NCI-H510A treated with DMSO at 0.1 percent for 48 hours (cell line): ENCODE measurements at places on chromosomes 7 and 10.

DNA sequence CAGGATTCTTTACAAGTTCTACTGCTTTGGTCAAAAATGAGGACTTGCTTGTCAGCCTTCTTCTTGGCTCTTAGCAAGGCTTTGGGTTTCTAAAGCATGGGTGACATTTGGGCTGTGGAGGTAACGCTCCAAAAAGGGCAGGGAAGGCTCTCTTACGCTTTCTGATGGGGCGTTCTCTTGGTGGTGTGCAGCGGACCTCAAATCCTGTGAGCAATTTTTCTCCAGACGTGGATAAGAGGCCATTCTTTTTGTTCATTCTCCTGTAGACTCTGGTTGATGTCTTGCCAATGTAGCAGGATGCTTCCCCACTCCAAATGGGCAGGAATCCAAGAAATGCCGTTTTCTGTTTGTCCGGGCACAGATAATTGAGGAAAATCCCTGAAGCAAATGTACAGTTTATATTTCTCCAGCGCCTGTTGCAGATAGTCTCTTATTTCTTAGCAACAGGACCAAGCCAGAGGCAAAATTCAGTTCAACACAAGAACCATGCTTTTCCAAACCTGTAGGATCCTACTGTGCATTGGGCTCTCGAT lies 138.4 kb upstream of the NFE2L3 start:
- DNase-seq: no peak

DNA sequence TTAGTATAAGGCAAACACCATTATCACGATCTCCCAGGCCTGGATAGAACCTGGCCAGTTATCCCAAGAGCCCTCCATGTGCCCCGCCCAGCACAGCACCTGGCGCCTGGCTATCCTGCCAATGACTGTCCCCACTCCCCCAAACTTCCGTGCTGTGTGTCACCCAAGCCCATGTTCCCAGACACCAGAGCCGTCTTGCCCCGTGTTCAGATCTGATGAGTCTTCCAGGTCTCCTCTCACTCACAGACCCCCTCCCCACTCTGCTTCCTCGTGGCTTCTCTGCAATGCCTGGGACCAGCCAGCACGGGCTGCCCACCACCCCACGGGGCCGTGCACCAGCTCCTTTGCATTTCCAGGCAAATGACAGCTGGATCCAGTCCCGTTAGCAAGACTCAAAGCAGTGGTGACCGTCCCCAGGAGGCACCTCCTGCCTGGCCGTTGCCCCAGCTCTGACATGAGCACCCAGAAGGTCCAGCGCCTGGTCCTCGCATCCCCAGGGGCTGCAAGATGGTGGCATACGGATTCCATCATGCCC lies 43.8 kb upstream of the INPP5A start:
- DNase-seq: no peak

GRCh38 chr10:61115897-61116296 lies 171.9 kb upstream of the RHOBTB1 start:
- DNase-seq: no peak

DNA sequence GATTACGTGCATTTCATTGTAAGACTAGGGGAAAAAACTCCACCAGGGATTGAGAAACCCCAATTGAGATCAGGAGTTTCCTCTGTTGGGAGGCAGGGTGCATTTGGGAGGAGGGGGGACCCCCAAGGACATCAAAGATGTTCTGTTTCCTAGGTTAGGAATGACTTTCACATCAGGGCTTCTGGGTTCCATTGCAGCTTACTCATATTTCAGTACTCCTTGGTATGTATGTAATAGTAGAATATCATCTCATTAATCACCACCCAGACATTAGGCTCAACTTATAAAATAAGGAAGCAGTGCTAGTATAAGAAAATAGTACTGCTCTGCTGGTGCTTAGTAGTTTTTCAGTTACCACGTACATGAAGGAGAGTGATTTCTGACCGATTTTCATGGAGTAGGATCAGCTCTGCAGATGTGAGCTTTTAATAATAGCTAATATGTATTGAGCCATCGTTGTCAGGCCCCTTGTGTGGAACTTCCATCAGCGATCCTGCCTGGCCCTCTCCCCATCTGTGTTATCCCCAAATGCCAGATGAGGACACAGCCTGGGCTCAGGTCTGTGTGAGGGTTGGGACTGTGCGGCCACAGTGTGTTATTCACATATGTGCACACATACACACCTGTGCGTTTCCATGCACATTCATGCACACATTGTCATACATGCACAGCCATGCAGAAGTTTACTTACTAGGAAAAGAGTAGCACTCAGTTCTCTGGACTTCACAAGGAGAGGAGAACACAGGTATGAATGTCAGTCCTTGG lies 23.5 kb downstream of the UPP1 start:
- DNase-seq: no peak

DNA sequence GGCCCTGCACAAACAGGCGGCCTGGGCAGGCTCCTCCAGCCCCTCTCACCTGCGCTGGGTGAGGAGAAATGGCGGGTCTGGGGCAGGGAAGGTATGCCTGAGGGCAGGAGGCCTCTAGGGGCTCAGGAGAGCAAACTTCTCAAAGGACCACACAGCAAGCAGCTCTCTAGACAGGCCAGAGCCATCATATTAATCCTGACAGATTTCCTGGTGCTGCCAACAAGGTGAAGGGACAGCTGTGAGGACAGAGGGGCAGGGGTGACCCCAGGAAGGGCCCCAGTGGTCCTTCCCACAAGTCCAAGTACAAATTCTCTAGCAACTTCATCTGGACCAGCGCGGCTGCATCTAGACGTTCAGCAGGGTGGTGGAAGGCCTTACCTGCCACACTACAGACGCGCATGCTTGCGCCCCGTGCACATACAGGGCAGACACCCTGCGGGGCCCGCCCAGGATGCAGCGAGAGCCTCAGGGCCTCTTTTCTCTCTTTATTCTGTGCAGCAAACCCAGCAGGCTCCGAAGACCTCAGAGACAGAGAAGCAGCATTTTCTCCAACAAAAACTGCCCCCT lies 62.1 kb downstream of the ZRANB1 start:
- DNase-seq: no peak

- DNase-seq: no peak
Measured at GRCh38 chr7:127943541-127944521, 87.4 kb downstream of the LRRC4 start.

DNA sequence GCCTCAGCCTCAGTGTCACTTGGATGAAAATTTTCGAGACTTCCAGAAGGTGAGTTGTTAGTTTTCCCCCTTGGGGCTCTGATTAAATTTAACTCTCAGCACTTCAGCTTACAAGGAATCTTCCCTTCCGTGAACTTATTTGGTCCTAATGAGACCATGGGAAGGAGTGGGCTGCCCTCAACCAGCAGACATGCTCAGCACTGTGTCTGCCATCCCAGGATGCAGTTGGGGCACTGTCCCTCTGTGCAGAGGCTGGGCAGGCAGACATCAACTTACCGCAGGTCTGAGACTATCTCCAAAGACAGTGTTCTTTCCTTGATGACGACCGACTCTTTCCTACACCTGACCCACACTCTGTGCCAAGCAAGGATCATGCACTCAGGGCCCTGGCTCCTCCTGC lies 36.7 kb downstream of the VOPP1 start:
- DNase-seq: no peak
